ENCODE measurements at places on chromosomes 3 and 15.

DNA sequence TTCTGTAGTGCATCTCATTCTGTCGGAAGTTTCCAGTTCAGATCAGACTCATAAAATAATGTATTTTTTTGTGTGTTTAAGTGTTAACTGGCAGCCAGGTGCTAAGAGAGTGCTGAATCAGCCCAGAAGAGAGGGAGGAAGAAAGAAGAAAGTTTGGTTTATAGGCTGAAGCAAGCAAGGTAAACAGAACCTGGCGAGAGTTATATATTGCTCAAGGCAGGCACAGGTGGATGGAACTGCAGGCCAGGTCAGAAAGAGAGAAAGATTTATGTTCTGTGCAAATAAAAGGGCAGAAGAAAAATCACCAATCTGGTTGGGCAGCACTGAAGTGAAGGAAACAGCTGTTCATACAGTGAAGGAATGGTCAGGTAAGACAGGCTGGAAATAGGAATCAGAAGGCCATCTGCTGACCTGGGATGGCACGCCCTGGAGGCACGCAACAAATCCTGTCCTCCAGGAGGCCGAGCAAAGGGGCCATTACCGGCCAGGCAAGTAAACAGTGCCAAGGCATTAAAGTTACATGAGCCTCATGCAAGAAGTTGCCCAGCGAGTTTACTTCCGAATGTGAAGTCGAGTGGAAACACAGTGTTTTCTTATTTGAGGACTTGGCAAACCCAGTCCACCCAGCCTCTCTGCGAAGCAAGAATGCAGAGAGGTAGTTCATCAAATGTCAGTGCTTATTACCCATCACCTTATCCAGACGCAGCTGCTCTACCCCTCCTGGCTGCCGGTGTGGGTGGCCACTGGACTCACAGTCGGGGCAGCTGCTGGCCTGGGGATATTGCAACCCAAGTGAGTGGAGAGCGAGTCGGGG, 309.8 kb downstream of the VPS13C start:
- no peak for DNase-seq

DNA sequence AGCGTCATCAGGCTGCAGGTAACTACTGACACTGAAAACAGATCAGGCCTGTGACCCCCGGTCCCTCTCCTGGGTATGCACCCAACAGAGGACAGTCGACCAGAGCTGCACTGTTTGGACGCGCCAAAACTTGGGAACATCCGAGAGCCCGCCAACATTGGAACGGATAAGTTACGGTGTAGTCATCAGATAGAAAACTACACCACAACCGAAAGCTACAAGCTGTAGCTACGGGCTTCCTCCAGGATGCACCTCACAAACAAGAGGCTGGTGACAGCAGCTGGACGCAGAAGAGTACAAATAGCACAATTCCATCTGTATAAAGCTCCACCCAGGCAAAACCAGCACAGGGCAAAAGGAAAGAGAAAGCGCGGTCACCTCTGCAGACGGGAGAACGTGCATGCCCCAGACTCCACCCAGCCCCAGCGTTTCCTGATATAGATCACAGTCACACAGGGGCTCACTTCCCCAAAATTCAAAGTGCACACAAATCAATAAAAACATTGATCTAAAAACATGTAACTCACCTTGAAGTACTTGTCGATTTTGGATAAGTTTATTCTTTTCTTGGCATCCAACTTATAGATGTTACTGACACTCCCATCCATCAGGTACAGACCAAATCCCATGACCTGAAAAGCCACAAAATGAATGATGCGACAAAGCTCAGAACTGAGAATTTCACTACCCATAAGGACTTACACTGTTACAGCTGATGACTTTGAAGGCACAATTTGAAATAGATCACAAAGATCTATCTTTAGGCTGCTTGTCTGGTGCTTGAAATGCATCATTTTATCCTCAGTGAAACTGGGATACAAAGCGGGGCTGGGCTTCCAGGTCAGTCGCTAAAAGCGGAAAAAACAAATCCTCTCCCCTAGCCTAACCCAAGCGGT, 43.3 kb downstream of the CYFIP1 start:
- DNase-seq: no peak

DNA sequence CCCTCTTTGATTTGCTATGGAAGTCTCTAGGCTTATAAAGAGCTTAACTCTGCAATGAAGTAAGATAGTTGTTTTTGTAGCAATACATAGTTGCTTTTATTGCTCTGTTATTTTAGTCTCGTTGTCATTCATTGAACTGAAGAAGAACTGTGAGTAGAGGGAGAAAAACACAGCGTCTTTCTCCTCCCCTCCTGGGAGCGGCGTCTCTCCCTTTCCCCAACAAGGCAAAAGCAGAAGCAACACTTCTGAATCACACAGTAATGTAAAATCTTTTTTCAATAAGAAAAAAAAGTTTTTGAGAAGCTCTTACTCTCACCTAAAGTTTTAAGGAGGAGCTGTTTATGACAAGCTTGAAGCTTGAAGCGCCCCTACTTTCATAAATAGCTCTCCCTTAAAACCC, 119.3 kb upstream of the SLC7A14 start:
- DNase-seq: no peak

DNA sequence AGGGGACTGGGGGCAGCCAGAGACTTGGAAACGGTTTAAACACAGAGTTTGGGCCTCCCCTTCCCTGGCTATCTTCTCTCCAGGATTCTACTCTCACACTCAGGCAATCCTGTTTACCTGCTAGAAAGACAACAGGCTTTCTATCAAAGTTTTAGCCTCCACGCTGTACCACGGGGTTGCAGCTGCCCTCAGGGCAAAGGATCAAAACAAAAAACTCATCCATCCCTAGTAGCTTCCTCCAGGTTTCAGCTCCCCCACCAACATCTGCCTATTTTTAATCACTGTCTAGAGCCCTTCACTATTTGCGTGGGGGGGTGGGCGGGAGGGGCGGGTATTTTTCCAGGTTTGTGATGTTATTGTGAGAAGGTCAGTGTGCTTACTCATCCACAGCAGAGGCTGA, 286.8 kb upstream of the TRIM42 start:
- no peak for DNase-seq

- DNase-seq: no peak
These were observed 569.1 kb downstream of the PDCD6IP start for GRCh38 chr3:34367521-34367920.

DNA sequence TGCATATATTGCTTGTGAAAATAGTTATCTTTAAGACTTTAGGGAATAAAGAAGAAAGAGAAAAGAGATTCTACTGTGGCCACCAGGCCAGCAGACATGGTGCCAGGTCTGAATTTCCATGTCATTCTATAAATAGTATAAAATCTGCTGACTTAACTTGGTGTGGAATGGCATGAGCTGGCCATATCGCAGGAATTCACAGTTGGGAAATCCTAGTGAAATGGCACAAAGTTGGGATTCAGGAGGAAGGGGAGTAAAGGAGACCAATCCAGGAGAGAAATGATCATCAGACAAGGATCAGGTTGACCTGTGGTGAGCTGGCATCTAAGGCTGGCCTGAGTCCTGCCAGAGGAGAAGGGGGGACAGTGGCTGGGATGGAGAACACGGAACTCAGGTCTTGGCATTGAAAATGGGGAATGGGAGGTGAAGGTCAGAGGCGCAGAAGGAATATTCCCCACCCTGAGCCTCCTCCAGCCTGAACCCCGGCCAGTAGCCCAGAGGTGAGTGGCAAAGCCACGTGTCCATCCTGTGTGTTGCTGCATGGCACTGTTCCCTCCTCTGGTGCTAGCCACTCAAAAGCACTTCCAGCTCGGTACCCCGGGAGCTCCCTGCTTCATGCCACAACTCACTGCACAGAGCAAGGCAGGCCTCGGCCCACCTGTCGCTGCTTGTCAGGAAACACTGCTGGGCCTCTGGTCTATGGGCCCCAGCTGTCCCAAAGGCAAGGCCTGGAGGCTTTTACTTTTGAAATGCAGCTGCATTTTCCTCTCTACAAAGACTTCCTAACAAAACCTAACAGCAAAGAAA, 51.4 kb downstream of the SSUH2 start:
- no peak for DNase-seq

GRCh38 chr3:188052169-188053035, 101.6 kb upstream of the LPP start:
- DNase-seq: no peak

GRCh38 chr3:169145540-169146178, 517.9 kb downstream of the MECOM start:
- DNase-seq: no peak

GRCh38 chr3:148990236-148990635, 1.1 kb upstream of the GYG1 start:
- DNase-seq: no peak

DNA sequence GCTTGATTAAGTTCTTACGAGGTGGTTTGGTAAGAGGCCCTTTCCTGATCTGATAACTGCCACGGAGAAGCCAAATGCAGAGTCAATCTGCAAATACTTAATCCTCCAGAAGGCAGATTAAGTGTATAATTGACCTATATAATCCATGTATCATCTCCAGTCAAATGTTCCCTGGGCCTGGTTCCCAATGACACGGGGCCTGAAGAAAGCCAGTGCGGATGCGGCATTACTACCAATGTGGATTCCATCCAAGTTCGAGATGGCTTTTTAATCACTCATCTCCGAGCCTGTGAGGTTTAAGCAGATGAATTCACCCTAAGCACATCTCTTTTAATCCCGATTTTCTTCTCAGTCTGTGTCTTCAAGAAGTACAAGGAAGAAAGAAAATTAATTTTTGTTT, 60.0 kb upstream of the FEZF2 start:
- DNase-seq: no peak

DNA sequence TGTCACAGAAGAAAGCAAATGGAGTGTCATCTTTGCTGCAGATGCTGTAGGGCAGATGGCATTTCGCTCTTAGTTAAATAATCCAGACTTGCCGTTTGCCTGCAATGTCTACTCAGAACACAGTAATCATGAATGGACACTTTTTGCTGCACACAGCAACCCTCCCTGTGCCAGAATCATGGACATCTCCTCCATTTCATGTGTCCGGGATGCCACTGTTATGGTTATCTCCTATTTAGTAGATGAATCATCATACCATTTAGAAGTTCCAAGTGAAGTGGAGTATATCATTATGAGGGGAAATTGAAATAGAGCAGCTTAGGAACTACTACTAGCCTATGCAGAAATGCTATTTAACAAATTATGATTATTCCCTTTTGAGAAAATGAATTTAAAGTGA, 118.5 kb downstream of the DUT start:
- no peak for DNase-seq

GRCh38 chr3:46559091-46559704, 6.9 kb downstream of the LRRC2 start:
- DNase-seq: no peak

GRCh38 chr3:57062101-57062631, 1.7 kb downstream of the SPATA12 start:
- no peak for DNase-seq

GRCh38 chr15:63019511-63020109, 22.9 kb upstream of the TPM1 start:
- DNase-seq: no peak

GRCh38 chr3:173584093-173584837, 186.7 kb downstream of the NLGN1 start:
- no peak for DNase-seq
